Osteocyte (in vitro differentiated cells): ENCODE measurements at places on chromosomes 16 and 17.

DNA sequence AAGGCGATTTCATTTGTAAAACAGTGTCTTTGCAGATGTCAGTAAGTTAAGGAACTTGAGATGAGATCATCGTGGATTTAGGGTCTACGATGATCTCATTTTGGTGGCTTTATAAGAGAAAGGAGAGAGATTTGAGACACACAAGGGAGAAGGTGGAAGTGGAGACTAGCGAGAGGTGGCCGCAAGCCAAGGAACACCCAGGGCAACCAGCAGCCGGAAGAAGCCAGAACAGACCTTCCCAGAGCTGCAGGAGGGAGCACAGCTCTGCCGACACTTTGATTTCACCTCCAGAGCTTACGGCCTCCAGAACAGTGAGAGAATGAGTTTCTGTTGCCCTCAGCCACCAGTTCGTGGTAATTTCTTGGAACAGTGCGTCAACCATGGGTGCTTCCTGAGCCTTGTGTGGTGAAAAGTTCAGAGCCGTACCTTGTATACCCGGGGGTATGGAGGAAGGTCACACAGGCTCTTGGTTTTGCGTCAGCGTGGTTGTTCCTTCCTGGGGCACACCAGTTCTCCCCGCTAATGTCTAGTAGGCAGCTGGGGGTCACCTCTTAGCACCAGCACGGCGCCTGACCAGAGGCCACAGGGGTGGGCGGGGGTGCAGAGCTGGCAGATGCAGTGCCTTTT, 12.9 kb upstream of the SEC14L1 start:
- no peak for DNase-seq

DNA sequence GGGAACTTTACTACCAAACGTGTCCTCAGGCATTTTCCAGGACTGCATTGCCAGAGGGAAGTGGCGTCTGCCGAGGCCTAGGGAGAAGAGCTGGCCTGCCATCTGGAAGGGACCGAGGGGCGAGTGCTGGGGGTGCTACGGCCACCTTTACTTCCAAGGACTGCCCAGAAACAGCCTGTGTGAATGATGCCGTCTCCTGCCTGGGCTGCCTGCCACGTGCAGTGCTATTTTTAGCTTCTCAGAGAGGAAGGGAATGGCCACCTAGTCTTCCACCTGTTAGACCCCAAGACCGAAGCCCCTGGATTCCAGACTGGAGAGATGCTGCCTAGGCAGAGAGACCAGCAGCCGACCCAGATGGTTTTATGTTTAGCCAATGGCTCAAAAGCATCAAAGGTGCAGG, 57.2 kb downstream of the VAC14 start:
- DNase-seq = no peak

DNA sequence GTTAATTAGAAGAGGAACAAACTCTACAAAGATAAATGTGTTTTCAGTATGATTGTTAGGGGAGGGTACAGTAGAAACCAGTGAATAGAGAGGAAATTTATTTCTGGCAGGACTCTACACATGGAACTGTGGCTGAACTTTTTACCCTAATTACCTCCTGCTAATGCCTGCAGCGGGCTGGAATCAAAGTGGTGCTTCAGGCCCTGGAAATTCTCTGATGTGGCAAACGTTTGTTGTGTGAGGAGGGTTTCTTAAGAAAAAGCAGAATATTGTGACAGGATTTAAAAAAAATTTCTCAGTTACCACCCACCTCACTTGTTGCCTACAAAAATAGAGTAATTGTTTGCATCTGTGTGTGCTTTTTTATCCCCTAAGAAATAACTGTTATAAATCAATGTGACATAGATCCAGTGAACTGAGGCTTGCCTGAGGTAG, 154.5 kb downstream of the BCAS3 start:
- no peak for DNase-seq

DNA sequence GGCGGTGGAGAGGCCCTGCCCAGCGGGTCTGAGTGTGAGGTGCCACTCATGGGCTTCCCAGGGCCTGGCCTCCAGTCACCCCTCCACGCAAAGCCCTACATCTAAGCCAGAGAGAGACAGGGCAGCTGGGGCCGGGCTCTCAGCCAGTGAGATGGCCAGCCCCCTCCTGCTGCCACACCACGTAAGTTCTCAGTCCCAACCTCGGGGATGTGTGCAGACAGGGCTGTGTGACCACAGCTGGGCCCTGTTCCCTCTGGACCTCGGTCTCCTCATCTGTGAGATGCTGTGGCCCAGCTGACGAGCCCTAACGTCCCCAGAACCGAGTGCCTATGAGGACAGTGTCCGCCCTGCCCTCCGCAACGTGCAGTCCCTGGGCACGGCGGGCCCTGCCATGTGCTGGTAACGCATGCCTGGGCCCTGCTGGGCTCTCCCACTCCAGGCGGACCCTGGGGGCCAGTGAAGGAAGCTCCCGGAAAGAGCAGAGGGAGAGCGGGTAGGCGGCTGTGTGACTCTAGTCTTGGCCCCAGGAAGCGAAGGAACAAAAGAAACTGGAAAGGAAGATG, 11.2 kb downstream of the VASN start:
- DNase-seq = no peak
